ENCODE measurements at places on chromosomes 7 and 10. TPM values are rescaled to one million over a fixed set of nuclear protein-coding genes. Genes with fewer than 3 reads are reported as not detected.

ZNF716 gene
- total RNA-seq, result not detected

BET1 gene
- total RNA-seq, result 13.9 TPM

AOC1 gene
- not detected for total RNA-seq

ITIH5 gene
- total RNA-seq, result not detected

UTF1 gene
- 0.31 TPM for total RNA-seq

CTAGE8 gene
- not detected for total RNA-seq

LEP gene
- not detected for total RNA-seq

FAM221A gene
- total RNA-seq, result 5.7 TPM

ASB13 gene
- 0.99 TPM for total RNA-seq

TMEM26 gene
- not detected for total RNA-seq

MINDY4 gene
- total RNA-seq, result 1.1 TPM

ADAP1 gene
- 117 TPM for total RNA-seq

DNA sequence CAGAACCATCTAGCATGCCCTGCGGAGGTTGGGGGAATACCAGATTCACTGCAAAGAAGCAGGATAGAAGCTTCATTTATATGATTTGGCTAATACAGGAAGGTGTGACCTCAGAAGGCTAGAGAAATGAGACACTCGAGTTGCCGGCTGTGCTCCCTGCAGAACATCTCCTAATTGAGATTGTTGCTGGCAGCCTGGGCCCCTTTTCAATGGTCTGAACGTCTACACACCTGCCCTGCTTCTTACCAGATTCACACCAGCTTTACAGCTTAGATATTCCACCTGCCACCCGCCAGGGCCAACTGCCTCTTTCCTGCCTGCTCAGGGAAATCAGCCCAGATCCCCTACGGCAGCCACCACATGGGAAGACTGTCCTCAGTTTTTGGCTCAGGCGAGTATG lies 475.3 kb upstream of the AUTS2 start:
- DNase-seq, result no peak

GRCh38 chr7:101179713-101180112 lies 380 bp downstream of the NAT16 start:
- no peak for DNase-seq

- no peak for DNase-seq
These were observed 25.5 kb downstream of the EGFR start for GRCh38 chr7:55044371-55044717.

GRCh38 chr10:114174695-114175188 lies 739 bp upstream of the CCDC186 start:
- no peak for DNase-seq

- no peak for DNase-seq
These were observed 7.5 kb upstream of the TECTB start for GRCh38 chr10:112275512-112276245.

GRCh38 chr7:30556840-30557239 lies 37.8 kb upstream of the GARS1 start:
- DNase-seq, result no peak

GRCh38 chr10:75401569-75402485 lies at the start of gene ZNF503:
Gene ZNF503 (minus strand): TSS chr10:75401764. CDS start chr10:75401419, 345 bp downstream.
- peak; percentile 33 for DNase-seq

GRCh38 chr7:90668992-90669391 lies 72.9 kb downstream of the CDK14 start:
- DNase-seq, result no peak

GRCh38 chr7:55210176-55210575 lies 155.0 kb upstream of the LANCL2 start:
- DNase-seq, result no peak

GRCh38 chr7:55077561-55078410 lies 59.0 kb downstream of the EGFR start:
- DNase-seq, result no peak

GRCh38 chr7:111362506-111363054 lies 199.7 kb downstream of the IMMP2L start:
- DNase-seq, result no peak

- DNase-seq, result no peak
These were observed 26.0 kb downstream of the LEP start for GRCh38 chr7:128266883-128267594.

DNA sequence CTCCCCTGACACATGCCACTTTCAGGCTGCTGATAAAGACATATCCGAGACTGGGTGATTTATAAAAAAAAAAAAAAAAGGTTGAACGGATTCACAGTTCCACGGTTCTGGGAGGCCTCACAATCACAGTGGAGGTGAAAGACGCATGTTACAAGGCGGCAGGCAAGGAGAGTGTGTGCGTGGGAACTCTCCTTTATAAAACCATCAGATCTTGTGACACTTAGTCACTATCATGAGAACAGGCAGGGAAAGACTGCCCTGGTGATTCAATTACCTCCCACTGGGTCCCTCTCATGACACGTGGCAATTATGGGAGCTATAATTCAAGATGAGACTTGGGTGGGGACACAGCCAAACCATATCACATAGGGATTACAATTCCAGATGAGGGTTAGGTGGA lies 181.5 kb downstream of the TCERG1L start:
- no peak for DNase-seq

GRCh38 chr10:36473122-36473521 lies 652.3 kb upstream of the ANKRD30A start:
- no peak for DNase-seq

DNA sequence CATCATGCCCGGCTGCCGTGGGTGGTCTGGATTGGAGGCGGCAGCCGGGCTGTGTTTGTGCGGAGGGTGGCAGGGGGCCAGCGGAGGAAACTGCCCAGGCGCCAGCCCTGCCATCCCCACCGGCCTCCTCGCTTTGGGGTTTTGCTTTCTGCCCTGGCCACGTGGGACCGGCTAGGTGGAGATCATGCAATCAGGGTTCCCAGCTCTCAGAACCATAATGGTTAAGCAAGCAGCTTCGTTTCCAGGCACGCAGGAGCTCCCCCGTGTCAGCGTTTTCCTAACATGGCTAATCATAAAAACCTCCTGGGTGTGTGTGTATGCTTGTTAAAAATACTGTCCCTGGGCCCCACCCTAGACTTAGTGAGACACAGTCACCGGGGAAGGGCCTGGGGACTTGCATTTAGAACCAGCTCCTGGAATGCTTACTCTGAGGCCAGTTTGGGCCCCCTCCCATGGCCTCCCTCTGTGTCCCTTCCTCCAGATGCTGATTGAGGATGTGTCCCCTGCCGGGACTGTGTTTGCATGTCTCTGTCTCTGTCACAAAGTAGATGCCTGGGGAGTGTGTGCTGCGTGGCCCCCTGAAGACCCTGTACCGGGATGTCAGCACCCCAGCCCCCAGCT lies 119.3 kb downstream of the CUX1 start:
- DNase-seq, result no peak

- no peak for DNase-seq
These were observed 229.3 kb upstream of the CTBP2 start for GRCh38 chr10:125389648-125390047.

DNA sequence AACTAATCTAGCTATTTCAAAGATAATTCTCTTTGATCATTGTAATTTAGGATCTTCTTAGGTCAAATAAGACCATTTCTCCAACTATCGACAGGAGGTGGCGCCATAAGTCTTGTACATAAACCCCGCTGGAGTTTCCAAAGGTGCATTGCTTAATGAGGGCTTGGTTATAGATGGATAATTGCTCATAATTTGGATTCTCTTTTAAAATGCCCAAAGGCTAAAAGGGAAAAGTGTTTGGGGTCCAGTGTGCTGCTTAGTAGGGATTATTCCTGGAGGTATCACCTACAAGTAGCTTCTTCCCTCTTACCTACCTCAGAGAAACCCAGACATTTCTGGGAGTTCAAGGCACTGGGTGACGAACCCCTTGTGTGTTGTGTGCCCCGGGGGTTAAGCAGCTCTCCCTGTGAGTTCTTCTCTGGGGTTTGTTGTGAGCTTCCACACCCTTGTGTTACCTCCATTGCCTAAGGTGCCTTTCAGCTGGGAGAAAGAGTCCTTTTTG lies 75.2 kb downstream of the PAXIP1 start:
- peak; percentile 60 for DNase-seq

DNA sequence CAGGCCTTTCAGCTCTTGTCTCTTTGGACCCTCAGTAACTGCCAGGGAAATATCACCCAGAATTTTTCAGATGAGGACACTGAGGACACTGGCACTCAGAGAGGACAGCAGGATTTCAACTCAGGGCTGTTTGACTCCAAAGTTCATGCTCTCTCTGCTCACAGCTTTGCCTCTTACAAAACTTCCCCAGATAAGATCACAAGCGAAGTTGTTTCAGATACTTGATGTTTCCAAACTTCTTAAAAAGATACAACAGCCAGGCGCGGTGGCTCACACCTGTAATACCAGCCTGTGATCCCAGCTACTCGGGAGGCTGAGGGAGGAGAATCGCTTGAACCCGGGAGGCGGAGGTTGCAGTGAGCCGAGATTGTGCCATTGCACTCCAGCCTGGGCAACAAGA lies 32.4 kb upstream of the ZRANB1 start:
- DNase-seq, result no peak

DNA sequence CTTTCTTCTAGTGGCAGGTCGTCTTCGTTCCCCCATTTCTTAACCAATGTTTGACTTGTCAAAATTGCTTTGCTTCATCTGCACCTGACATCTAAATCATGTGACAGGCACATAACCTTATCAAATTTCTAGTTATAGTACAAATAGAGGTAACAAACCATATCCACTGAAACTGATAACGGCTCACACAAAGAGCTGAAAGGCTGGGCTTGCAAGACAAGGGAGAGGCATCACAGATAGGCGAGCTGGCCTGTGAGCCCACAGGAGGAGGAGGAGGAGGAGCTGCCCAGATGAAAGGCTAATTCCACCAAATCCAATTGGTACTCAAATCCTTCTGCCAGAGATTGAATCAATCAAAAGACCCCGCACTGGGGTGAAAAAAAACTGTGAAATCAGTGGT lies 80.2 kb upstream of the NEBL start:
- no peak for DNase-seq
